ENCODE measurements at places on chromosomes 12 and 14. TPM values are rescaled to one million over a fixed set of nuclear protein-coding genes. Genes with fewer than 3 reads are reported as not detected.

GRCh38 chr12:59973515-59973914 lies 377.7 kb downstream of the SLC16A7 start:
- no peak for DNase-seq

GRCh38 chr12:46209170-46209569 lies 59.7 kb downstream of the SLC38A1 start:
- no peak for DNase-seq

DNA sequence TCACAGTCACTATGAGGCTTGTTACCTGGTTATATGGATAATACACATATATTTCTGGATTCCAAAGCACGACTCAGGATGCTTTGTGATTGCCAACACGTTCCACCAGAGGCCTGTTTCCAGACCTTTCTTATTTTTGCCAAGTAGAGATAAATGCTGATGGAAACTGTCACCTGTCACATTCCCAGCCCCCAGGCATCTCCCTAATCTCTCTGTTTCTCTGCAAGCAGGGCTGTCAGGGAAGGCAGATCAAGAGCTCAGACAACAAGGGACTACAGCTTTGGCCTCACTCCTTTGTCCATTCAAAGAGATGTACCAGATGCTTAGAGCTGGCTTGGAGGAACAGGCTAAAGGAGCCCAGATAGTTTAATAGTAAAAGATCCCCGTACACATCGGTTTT lies 21.8 kb upstream of the DDHD1 start:
- DNase-seq, result no peak

GRCh38 chr12:110677982-110678381 lies 10.9 kb downstream of the HVCN1 start:
- no peak for DNase-seq

DNA sequence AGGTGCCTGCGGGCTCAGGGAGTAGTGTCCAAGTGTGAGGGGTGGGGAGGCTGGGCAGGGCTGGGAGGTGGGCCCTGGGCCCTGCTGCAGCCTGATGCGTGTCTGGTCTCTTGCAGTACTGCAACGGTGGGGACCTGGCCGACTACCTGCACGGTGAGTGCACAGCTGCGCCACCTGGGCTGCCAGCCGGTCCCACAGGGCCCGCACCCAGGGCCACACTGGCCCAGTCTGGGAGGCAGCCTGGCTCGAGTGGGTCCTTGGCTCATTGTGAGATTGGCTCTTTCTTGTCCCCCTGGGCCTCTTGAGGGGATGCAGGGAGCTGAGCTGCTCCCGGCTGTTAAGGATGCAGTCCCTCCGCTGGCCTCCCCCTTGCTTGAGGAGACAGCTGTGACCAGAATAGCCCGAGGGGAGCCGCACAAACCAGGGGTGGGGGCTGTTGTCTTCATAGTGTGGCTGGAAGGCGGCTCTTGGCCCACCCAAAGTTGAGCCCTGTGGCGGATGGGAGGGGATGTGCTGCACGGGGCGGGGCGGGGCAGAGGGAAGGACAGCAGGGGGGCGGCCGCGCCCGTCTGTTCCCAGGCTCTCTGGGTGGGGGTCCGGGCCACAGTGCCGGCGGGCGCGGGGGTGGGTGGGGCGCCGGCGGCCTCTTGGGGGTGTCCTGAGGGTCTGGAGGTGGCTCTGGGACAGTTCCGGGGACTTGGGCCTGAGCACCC lies 13.1 kb downstream of the ULK1 start:
- DNase-seq, result no peak

Gene BMAL2
- polyA plus RNA-seq, result 0.44 TPM

GRCh38 chr14:81033698-81034240 lies 78.3 kb downstream of the TSHR start:
- no peak for DNase-seq

Gene VRTN
- not detected for polyA plus RNA-seq

Gene ESPL1
- polyA plus RNA-seq, result 0.13 TPM

GRCh38 chr12:108798551-108799221 lies 58.7 kb downstream of the SSH1 start:
- DNase-seq, result no peak

DNA sequence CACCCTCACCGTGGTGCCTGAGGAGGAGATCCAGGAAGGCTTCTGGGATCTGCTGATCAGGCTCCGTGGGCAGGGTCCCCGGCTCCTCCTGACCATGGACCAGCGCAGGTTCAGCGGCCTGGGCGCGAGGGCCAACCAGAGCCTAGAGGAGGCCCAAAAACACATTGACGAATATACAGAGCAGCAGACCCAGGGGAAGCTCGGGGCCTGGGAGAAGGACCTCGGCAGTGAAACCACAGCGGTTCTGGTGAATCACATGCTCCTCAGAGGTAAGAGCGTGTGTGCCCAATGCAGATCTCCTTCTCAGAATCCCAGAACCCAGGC lies 29.4 kb downstream of the SERPINA3 start:
- DNase-seq, result no peak

Gene NAV3
- polyA plus RNA-seq, result 2.9 TPM

DNA sequence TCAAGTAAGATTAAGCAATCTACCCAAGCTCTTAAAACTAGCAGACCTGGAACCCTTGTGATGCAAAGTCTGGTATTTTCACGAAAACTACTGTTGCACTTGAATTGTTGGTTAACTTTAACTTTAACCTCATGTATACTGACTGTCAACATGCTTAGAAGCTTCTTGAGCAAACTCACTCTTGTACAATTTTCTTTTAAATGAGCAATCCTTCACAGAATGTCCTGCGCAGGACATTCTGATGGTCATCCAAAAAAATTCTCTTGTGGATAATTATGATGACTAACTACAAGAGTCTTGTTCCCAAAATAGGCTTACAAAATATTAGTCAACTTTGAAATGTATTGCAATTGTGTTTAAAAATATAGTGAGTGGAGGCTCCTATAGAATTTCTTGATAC lies 54.0 kb upstream of the PDE3A start:
- DNase-seq, result no peak

Gene PLEKHD1
- polyA plus RNA-seq, result 0.15 TPM

DNA sequence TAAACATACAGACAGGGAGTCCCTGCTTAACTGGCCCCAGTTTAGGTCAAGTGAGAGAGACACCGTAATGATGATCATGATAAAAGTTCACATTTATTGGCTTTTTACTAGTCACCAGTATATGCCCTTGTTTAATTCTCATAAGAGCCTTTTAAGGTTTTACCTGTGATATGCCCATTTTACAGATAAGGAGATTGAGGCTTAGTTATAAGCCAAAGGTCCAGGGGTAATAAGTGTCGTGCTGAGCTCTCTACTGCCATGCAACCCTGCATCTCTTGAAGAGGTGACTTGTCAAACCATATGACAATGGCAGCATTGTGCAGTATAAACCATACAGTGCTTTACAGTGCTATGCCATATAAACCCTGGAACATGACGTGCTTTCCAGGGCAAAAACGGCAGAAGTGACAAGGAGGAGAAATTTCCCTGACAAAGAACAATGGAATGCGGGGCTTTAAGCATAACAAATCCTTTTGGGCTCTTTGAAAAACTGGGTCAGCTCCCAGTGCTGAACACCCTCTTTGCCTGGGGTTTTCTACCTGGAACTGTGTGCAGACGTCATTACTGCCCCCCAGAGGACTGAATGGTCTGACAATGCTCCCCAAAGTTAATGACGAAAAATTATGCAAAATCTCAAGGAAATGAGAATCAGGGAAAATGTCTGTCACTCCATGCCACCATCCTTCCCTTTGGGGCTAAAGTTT lies 59.7 kb upstream of the C14orf132 start:
- DNase-seq, result no peak

Gene BIN2
- 1.4 TPM for polyA plus RNA-seq

- no peak for DNase-seq
These were observed 9.4 kb downstream of the ZNF84 start for GRCh38 chr12:133046698-133047097.

Gene SAMD15
- 0.13 TPM for polyA plus RNA-seq

DNA sequence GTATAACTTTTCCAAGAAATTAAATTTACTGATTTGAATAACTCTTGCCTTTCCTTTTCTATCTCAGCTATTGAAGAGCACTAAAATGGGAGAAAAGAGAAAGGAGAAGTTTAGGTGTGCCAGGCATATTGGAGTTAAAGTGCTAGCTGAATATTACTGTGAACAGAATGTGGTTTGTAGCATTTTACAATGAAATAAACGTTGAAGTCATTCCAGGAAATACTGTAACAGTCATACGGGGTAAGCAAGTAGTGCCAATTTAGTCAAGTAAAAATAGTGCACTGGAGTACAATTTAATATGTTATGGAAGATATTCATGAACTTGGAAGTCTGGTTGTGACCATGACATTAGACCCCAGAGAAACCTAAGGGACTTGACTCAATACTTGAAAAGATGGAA lies 62.1 kb downstream of the E2F7 start:
- no peak for DNase-seq

Gene CABP1
- 3.3 TPM for polyA plus RNA-seq

Gene UBC
- 1,619 TPM for polyA plus RNA-seq

DNA sequence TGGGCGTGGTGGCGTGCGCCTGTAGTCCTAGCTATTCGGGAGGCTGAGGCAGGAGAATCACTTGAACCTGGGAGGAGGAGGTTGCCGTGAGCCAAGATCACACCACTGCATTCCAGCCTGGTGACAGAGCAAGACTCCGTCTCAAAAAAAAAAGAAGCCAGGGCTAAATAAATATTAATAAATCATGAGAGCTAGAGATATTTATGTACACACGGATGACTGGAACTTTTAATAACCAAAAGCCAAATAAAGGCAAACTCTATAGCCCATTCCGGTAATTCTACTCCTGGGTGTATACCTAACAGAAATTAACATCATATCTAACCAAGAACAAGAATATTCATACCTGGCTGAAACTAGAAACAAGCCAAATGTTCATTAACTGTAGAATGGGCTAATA lies 7.7 kb upstream of the TRAFD1 start:
- DNase-seq, result no peak

DNA sequence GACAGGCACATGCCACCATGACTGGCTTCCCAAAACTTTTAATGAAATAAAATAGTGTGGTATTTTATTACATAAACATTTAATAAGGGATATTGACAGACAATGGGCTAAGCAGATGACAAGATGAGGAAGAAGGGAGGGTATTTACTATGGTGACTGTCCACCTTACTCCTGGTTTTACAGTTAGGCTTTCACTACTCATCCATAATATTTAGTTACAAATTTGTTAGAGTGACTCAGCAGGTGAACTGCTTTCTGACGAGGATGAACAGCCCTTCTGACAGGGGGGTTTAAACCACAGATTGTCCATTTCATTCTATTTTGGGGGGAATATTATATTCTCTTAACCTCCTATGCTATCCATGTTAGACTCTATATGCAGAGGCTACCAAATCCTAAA lies 3.6 kb upstream of the PALS1 start:
- no peak for DNase-seq

Gene HSPB8
- 250 TPM for polyA plus RNA-seq

GRCh38 chr12:5034603-5035002 lies 9.1 kb upstream of the KCNA5 start:
- DNase-seq, result no peak

Gene TSHR
- 0.04 TPM for polyA plus RNA-seq

- DNase-seq, result no peak
These were observed 157.2 kb downstream of the PAX9 start for GRCh38 chr14:36818794-36819384.

DNA sequence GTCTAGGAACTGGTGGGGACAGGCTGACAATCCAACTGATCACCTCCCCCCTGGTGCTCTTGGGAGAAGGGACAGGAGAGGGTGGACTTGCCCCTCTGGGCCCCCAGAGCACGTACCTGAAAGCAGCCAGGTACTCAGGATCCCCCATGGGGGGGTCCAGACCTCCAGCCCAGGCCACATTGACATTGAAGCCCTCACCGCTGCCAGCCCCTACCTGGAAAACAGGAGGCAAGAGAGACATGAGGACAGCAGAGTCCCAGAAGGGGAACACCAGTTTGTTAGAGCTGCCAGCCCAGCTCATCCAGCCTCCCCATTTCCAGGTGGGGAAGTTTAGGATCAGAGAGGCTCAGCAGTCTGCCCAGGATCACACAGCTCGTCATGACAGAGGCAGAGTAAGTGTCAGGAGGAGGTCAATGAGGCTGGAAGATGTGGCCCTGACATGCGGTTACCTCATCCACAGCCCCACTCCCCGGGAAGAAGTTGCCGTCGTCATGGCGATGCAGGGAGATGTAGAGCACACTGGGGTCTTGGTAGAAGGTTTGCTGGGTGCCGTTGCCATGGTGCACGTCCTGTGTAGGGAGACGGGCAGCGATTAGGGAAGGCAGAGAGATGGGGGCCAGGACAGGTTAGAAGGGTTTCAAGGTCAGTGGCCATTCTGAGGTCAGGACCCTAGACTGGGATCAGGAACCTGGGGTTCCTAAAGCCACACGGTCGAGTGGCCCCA lies 14.7 kb downstream of the SLC48A1 start:
- peak; percentile 3 for DNase-seq

- DNase-seq, result no peak
These were observed 10.4 kb upstream of the KRT7 start for GRCh38 chr12:52222692-52223091.

Gene SSTR1
- polyA plus RNA-seq, result 0.22 TPM

GRCh38 chr12:107091989-107092641 lies 1.2 kb downstream of the CRY1 start:
- peak; percentile 38 for DNase-seq

Gene DPY19L2
- 171 TPM for polyA plus RNA-seq

DNA sequence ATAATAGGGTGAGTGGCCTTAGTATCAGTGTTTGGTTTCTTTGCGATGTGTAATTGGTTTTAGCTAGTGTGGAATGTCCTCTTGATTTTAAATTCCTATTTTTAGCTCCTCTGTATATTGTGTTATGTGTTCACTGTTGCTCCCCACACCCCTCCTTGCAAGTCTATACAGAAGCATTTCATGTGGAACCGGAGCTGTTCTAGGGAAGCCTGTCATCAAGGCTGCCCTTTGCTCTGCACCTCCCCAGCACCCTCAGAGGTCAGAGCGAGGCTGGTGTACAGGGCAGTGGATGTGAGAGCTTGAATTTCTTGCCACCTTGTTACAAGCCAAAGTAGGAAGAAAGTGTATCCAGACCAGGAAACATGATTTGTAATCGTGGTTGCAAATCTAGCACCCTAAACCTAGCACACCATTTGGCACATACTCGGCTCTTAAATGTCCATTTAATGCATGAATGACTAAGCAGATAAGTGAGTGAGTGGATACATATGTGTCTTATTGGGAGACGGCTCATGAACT lies 376.8 kb downstream of the RGS6 start:
- no peak for DNase-seq

Gene FIGNL2
- polyA plus RNA-seq, result 0.22 TPM

Gene DACT1
- 1.7 TPM for polyA plus RNA-seq

Gene RNASE3
- 0.06 TPM for polyA plus RNA-seq

All from heart right ventricle (tissue), 16 donors.